ENCODE measurements at places on chromosomes 1 and 21. TPM values are rescaled to one million over a fixed set of nuclear protein-coding genes. Genes with fewer than 3 reads are reported as not detected.

GRCh38 chr1:153882296-153882912 lies 40.4 kb downstream of the GATAD2B start:
- no peaks in the 10 kb centered on the region for H3K27me3 ChIP-seq
- H3K4me1 ChIP-seq: peaks cover 44% of the 10 kb centered on the region
- DNase-seq: no peak
- H3K27ac ChIP-seq: no peak overlapping the region

DNA sequence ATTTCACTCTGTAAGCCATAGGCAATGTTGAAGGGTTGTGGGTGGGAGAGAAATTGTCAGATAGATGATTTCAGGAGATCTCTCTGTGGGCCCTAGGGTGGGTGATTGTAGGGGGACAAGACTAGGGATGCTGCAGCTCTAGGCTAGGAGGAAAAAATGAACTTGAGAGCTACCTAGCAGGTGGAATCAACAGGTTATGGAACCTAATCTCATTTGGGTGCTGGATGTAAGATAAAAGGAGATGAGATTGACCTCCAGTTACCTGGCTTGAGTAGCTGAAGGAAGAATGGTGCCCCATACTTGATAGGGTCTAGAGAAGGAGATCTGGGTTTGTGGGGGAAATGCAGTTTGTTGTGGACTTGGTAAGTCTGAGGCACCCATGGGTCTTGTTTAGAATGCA lies 396.5 kb downstream of the RRAGC start:
- H3K4me3 ChIP-seq: no peak overlapping the region
- H3K4me1 ChIP-seq: no peaks in the 10 kb centered on the region
- H3K27me3 ChIP-seq: no peaks in the 10 kb centered on the region
- H3K36me3 ChIP-seq: no peaks in the 10 kb centered on the region

GRCh38 chr1:44721485-44722361 lies 9.2 kb downstream of the RNU5D-1 start:
- H3K27me3 ChIP-seq: no peaks in the 10 kb centered on the region
- no peak overlapping the region for H3K27ac ChIP-seq
- DNase-seq: no peak
- H3K36me3 ChIP-seq: no peaks in the 10 kb centered on the region
- H3K4me3 ChIP-seq: no peak overlapping the region
- no peaks in the 10 kb centered on the region for H3K4me1 ChIP-seq

GRCh38 chr1:156122519-156123355 lies 8.2 kb downstream of the LMNA start:
- peak overlapping the region; percentile 99 for H3K27ac ChIP-seq
- H3K36me3 ChIP-seq: no peaks in the 10 kb centered on the region
- no peaks in the 10 kb centered on the region for H3K27me3 ChIP-seq
- peaks cover 95% of the 10 kb centered on the region for H3K4me1 ChIP-seq

- DNase-seq: no peak
- no peak overlapping the region for H3K4me3 ChIP-seq
- H3K36me3 ChIP-seq: peaks cover 28% of the 10 kb centered on the region
- H3K27me3 ChIP-seq: no peaks in the 10 kb centered on the region
- H3K4me1 ChIP-seq: peaks cover 18% of the 10 kb centered on the region
These were observed 52.7 kb downstream of the DHRS3 start for GRCh38 chr1:12565094-12565965.

GRCh38 chr1:100530880-100531487 lies 7.0 kb upstream of the GPR88 start:
- H3K4me3 ChIP-seq: no peak overlapping the region
- H3K27me3 ChIP-seq: no peaks in the 10 kb centered on the region
- no peaks in the 10 kb centered on the region for H3K36me3 ChIP-seq
- peaks cover 3% of the 10 kb centered on the region for H3K4me1 ChIP-seq

DNA sequence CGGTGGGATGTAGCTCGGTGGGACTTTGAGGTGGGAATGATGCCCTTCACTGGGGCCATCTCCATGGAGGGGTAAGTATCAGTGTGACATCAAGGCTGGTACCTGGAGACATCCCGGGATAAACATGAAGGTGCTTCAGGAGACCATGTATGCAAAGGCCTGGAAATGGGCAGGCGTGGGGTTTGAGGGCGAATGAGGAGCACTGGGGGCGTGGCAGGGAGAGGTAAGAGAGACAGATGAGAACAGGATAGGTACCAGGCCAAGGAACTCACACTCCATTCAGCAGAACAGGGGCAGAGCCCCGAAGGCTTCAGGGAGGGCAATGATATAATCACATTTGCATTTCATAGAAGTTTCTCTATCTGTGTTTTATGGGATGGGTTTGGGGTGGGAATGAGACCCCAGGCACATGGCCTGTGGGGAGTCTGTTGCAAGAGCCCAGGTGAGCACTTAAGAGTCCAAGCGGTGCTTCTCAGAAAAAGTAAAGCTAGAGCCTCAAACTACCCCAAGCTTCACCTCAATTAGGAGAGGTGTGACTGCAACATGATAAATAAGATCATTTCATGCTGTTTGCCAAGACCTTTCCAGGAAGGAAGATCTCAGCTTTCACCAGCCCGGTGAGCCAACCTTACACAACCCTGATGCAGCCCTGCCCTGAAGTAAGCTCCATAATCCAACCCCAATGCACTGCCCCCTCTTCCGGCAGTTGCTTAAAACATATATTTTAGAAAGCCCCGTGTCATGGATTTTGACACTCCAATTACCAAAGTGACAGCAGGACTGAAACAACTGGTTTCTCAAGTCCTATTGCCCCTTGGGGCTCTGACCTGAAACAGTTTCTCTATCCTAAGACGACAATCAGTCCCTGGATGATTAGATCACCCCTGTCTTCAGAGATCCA lies 7.4 kb downstream of the S100A9 start:
- H3K4me1 ChIP-seq: no peaks in the 10 kb centered on the region
- no peak for DNase-seq
- H3K27me3 ChIP-seq: no peaks in the 10 kb centered on the region
- no peaks in the 10 kb centered on the region for H3K36me3 ChIP-seq
- H3K27ac ChIP-seq: no peak overlapping the region
- no peak overlapping the region for H3K4me3 ChIP-seq

- H3K27ac ChIP-seq: peak within 1 kb of the TSS; percentile 92
- peaks cover 24% of the 10 kb centered on the region for H3K4me1 ChIP-seq
- peak; percentile 99 for DNase-seq
- no peaks in the 10 kb centered on the region for H3K27me3 ChIP-seq
- H3K4me3 ChIP-seq: peak within 1 kb of the TSS; percentile 98
These were observed at the start of gene LRIG2 for GRCh38 chr1:113072757-113073478. Gene LRIG2, plus strand, starts transcription at chr1:113073198. Its CDS starts 209 bp downstream, at chr1:113073407.

DNA sequence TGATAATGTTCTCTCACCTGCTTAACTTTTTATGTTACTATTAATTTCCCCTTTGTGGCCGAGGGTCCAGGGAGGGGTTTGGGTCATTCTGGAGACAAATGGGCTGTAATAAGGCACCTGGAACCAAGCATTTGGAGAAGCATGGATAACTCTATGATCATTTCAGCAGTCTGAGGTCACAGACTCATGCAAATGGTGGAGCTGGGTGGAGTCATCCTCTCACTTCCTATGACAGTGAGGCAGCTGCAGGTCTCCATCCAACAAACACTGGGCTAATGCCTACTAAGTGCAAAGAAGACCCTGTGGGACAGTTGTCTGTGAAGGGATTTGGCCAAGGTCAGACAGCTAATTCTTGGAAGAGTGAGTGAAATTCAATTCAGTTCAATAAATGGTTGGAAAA lies 28.8 kb upstream of the CAMTA1 start:
- no peak overlapping the region for H3K27ac ChIP-seq
- H3K4me1 ChIP-seq: no peaks in the 10 kb centered on the region
- H3K27me3 ChIP-seq: no peaks in the 10 kb centered on the region
- H3K4me3 ChIP-seq: no peak overlapping the region
- no peaks in the 10 kb centered on the region for H3K36me3 ChIP-seq

Gene FCGR1A
- 7.4 TPM for total RNA-seq

Gene DNAI4
- 4.5 TPM for total RNA-seq

Gene OR2T29
- not detected for total RNA-seq

Gene SLC1A7
- total RNA-seq: 6.2 TPM

Gene TMCC2
- 7.2 TPM for total RNA-seq

Gene URB1
- 19.8 TPM for total RNA-seq

Data from psoas muscle (tissue), 8 donors.